ENCODE measurements at places on chromosomes 3 and 15.

GRCh38 chr3:23654571-23654970 is 151.2 kb upstream of the UBE2E1 start:
- DNase-seq = no peak

- DNase-seq = no peak
These were observed 417.6 kb upstream of the CDIN1 start for GRCh38 chr15:36161771-36162212.

GRCh38 chr3:102307442-102307841 is 127.4 kb upstream of the ZPLD1 start:
- DNase-seq = no peak

GRCh38 chr3:171680726-171681411 is 129.4 kb downstream of the PLD1 start:
- no peak for DNase-seq

Measured in NCI-H524 treated with DMSO at 0.1 percent for 48 hours (cell line).